Forelimb muscle (tissue), 1 donor: ENCODE measurements at places on chromosomes 13 and 19.

DNA sequence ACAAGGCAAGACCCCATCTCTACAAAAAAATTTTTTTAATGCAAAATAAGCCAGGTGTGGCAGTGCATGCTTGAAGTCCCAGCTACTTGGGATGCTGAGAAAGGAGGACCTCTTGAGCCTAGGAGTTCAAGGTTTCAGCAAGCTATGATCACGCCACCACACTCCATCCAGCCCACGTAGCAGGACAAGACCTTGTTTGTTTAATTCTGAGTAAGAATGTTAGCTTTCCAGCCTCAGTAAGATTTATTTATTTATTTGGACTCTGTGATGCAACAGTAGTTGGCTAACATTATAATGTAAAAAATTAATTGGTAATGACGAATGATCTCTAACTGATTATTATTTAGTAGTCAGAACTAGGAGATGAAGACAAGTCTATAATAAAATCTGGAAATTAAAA lies 23.3 kb downstream of the N4BP2L2 start:
- DNase-seq, result no peak

GRCh38 chr13:36882829-36883390 lies 37.1 kb downstream of the SMAD9 start:
- no peak for DNase-seq

- no peak for DNase-seq
Measured at GRCh38 chr19:56953470-56953869, 112.9 kb upstream of the PEG3 start.

DNA sequence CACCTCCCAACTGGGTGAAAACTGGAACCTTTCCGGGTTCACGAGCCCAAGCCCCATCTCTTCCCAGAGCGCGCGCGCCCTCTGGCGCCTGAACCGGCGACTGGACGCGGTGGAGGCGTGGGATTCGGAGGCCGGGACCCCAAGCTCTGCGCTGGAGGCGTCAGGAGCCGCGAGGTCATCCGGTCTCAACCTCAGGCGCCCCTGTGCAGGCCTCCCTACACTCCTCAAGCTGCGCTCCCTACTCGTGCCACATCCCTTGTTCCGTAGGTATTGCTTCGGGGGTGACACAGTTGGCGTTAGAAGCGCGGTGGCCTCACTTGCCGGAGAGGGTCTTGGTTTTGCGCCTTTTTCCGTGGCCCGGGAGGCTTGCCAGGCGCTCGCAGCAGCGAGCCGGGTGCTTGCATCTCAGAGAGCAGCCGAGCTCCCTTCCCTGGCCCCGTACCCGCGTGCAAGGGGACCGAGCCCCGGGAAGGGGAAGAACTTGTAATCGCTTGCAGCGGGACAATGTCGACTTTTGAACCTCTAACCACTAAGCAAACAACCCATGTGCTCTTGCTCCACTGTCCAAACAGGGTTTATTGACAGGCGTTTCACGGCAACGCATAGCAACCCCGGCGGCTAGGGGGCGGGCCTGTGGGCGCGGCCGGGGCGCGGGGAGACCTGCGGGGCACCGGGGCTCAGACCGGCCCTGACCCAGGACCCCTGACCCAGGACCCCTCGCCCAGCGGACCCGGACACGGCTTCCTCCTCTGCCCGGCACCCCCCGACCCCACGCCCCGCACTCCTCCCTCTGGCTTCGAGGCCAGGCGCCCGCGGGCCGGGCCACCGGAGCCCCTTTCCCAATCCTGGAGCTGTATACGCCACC lies 8.5 kb downstream of the CDX2 start:
- no peak for DNase-seq

GRCh38 chr13:100549316-100549715 lies 39.3 kb downstream of the GGACT start:
- no peak for DNase-seq

DNA sequence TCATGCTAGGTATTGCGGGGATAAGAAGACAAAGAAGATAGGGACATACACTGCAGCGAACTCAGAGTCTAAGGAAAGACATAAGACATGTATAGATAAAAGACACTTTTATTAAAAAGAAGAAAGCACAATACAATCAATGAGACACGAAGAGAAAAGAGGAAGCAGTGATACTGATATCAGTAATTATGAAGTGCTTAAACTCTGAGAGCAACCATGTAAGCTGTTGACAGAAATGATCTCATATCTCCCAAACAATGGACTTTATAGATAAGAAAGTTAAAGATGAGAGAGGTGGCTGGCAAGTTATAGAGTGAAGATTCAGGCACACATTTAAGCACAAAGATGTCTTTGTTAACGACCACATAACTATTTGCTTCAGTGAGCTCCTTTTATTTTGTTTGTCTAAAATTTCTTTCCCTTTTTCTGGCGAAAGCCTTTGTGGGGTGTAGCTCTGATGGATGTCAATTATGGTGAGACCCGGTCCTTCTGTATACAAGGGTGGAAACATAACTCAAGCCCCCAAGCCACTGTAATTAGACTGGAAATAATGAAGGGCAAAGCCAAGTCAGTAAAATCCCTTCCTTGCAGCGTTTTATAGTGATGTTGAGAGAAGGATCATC lies 818.0 kb upstream of the SLC10A2 start:
- no peak for DNase-seq

- no peak for DNase-seq
Measured at GRCh38 chr13:79775830-79776229, 294.9 kb downstream of the NDFIP2 start.

DNA sequence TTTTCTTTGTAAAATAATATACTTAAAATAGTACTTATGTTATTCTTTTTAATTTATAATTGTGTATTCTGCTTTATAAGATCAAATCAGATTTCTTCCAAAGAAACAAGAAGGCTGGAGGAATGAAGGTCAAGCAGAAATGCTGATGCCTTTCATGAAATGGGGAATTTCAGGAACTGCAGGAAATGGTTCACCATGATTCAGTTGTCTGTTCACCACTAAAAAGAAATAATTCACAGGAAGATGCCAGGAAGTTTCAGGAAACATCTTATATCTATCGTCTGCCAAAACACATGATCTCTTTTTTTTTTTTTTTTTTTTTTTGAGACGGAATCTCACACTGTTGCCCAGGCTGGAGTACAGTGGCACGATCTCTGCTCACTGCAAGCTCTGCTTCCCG lies 15.7 kb upstream of the SCEL start:
- no peak for DNase-seq

GRCh38 chr13:60794751-60795150 lies 397.7 kb downstream of the TDRD3 start:
- no peak for DNase-seq

DNA sequence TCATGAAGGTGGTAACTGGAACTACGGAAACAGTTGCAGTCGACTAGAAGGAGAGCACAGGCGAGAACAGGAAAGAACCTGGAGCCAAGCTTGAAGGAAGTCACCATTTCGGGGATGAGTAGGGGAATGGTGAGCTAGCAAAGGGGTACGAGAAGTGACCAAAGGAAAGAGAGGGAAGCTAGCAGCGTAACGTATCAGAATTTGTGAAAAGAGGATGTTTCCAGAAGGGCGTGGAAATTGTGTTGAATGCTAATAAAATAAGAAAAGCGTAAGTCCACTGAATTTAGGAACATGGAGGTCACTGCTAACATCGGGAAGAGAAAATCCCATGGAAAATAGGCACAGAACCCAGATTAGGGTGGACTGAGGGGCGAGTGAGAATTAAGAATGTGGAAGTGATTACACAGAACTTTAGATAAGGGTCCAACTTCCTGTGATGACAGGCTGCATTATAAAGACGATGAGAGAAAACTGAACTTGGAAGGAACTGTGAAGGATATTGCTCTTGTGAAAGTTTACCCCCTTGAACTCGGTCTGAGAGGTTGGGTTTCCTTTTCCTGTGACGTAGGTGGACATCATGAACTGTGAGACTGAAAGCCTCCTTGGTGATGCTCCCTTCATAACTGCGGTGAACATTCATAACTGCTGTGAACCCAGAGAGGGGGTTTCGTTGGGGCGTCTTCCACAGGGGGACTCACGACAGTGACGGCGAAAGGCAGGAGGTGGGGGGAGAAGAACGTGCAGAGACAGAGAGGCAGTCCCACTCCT lies 2.0 kb upstream of the FFAR2 start:
- DNase-seq, result no peak

DNA sequence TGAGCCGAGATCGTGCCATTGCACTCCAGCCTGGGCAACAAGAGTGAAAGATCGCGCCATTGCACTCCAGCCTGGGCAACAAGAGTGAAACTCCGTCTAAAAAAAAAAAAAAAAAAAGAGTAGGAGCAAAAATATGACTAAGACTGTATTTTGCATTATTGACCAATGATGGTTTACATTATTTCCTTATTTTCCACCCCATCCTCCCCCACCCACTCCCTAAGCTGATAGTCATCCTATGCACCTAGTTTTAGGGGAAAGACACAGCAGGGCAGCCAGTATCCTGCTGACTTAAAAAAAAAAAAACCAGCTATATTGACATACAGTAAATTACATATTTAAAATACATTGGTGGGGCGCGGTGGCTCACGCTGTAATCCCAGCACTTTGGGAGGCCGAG lies 25.1 kb downstream of the VAV1 start:
- DNase-seq, result no peak

DNA sequence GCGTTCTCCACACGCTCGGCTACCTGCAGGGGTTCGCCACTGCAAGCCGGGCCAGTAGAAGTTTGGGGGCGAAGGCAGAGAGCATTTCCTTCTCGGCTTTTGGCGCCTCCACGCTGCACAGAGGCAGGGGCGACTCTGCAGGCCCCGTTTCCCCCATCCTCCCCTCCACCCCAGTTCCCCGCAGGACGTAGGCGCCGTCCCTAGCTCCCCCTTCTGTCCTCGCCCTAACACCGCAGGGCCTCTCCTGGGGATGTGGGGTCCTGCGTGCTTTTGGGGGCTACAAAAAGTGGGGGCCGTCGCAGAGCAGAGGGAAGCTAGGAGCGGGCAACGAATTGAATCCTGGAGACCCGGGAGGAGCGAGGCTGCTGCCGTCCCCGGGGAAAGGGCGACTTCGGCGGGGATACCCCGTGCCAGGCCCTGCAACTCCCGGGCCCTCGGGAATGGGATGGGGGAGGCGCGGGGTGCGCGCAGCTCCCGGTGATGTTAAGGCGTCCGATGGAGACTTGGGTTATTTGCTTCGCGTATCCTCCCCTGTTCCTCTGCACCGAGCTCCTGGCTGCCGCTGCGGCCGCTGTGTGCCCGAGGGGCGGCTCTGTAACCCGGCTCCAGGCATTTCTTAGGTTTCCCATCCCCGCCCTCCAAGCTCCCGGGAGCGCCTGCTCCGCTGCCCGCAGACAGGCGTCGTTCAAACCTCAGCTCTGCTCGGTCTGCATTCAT lies 255.9 kb upstream of the SOX21 start:
- DNase-seq, result no peak

DNA sequence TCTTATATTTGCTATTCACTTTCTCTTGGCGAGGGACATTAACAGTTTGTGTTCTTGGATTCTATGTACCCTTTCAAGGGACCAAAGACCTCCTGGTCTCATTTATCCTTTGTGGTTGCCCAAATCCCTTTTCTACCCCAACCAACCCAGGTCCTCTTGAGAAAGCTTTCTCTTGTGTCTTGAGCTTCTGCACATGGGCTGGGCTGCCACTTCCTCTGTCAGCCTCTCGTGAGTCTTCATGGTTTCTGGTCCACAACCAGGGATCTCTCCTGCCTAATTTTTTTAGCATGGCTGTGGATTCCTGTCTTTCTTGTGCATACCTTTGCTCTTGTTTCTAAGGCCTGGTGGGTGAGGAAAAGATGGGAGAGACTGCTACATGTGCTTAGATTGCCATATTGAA lies 14.9 kb downstream of the TIMM13 start:
- DNase-seq, result no peak

GRCh38 chr13:95221971-95222732 lies 79.1 kb downstream of the ABCC4 start:
- no peak for DNase-seq

DNA sequence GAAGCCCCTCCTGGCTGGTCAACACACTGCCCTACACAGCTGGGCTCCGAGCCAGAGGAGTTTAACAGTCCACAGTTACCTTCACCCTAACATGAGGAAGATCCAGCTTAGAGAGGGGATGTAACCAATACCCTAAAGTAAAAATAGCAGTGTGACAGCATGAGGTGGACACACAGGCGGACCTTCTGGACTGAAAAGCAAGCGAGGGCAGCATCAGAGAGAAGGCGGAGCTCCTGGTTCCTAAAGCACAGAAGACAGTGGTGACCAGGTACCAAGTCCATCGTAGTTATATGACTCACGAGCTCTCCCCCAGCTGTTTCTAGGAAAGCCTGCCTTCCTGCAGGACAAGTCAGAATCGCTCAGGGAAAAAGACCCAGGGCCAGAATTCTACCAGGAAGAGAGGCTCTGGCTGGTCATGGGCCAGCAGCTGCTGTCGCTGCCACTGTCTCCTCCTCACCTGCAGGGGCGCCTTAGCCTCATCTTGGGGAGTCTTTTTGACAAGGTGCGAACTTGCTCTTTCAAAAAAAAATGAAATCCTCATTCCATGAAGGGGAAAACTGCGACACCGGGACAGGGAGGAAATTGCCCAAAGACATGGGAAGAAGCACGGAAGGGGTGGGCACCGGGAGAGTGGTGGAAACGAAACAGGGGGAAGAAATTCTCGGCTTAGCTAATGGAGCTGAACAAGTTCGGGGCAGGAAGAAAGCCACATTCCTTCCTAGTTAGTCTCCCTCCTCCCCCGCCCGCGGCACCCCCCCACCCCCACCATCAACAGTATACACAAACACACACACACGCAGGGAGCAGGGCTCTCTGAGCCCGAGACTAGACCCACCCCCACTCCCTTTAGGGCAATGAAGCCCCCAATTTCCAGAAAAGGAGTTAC lies 1.7 kb downstream of the ELL start:
- no peak for DNase-seq

DNA sequence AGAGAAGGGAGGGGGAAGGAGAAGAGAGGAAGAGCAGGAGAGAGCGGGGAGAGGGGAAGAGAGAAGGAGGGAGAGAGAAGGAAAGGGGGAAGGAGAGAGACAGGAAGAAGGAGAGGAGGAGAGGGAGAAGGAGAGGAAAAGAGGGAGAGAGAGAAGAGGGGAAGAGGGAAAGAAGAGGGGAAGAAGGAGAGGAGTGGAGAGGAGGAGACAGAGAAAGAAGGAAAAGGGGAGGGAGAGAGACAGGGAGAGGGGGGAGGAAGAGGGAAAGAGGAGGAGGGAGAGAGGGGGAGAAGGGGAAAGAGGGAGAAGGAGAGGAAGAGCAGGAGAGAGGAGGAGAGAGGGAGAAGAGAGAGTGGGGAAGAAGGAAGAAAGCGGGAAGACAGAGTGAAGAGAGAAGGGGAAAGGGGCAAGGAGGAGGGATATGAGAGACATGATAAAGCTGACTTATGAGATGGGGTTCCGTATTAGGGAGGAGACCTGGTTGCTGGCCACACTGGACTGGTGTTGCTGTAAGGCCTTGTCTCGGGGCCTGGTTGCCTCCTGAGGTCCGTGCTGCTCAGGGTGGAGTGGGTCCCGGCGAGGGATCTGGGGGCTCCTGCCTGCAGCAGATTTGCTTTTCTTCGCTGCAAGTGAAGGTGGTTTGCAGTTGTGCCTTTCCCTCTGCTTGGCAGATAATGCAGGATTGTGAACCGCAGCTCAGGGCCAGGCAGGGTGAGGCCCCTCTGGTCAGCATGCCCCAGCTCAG lies 139.5 kb downstream of the TEX29 start:
- DNase-seq, result no peak

GRCh38 chr19:33040994-33041827 lies 23.5 kb downstream of the RHPN2 start:
- no peak for DNase-seq
